ENCODE measurements at places on chromosomes 7 and 10. TPM values are rescaled to one million over a fixed set of nuclear protein-coding genes. Genes with fewer than 3 reads are reported as not detected.

IMPDH1 gene
- total RNA-seq = 74.5 TPM

SYT15 gene
- 0.56 TPM for total RNA-seq

DTX2 gene
- total RNA-seq = 4.9 TPM

ADAP1 gene
- total RNA-seq = 3.6 TPM

ADAM22 gene
- 0.38 TPM for total RNA-seq

TAS2R16 gene
- not detected for total RNA-seq

SORBS1 gene
- total RNA-seq = 0.54 TPM

MMP21 gene
- total RNA-seq = under 0.01 TPM

PTF1A gene
- total RNA-seq = not detected

SMARCD3 gene
- 4.1 TPM for total RNA-seq

STEAP1B gene
- 29.0 TPM for total RNA-seq

All from endothelial cell of coronary artery (primary cell).